ENCODE measurements at places on chromosomes 2 and 18. TPM values are rescaled to one million over a fixed set of nuclear protein-coding genes. Genes with fewer than 3 reads are reported as not detected.

The VWC2L gene
- not detected for total RNA-seq

GRCh38 chr2:40540026-40540425 lies 88.1 kb upstream of the SLC8A1 start:
- no peak for DNase-seq

The RTTN gene
- 10.4 TPM for total RNA-seq

GRCh38 chr2:50443288-50443687 lies 588.6 kb downstream of the NRXN1 start:
- no peak for DNase-seq

DNA sequence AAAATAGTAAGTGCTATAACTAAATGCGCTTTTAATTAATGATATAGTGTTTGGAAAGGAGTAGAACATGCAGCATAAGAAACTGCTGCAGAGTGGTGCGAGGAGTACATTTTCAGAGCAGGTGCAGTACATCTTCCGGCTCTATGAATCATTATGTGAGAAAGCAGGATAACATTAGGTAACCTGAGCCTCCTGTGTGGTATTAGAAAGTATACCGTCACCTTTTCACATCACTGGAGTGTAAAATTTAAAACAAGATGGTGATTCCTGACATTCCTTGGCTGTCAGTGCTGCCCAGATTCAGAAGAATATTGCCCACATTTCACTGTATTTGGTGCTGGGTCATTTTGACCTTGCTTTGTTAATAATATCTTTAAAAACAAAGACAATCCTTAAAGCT lies 7.8 kb upstream of the DYNC2LI1 start:
- DNase-seq = no peak

The SGO2 gene
- 3.7 TPM for total RNA-seq

GRCh38 chr2:27128668-27129571 lies 5.3 kb downstream of the ABHD1 start:
- DNase-seq = no peak

- DNase-seq = no peak
These were observed 11.3 kb upstream of the TMEM214 start for GRCh38 chr2:27021253-27022049.

The CYP26B1 gene
- total RNA-seq = 2.7 TPM

The STK16 gene
- 28.3 TPM for total RNA-seq

The MC5R gene
- not detected for total RNA-seq

DNA sequence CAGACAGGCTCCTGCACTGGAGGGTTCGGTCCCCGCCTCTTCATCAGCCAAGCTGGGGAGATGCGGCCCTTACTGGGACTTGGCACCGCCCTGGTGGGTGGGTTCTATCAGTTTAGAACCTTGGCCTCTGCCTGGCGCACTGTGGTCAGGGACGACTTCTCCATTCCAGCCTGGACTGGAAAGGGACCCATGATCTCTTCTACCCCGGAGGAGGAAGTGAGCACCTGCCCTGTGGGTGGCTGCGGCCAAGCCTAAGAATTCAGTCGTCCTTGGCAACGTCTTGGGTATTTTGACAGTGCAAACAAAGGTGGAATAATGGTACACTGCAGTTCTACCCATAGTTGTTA lies 106.9 kb upstream of the CD302 start:
- no peak for DNase-seq

GRCh38 chr2:8058652-8059051 lies 623.2 kb upstream of the ID2 start:
- no peak for DNase-seq

The CTAGE1 gene
- total RNA-seq = not detected

DNA sequence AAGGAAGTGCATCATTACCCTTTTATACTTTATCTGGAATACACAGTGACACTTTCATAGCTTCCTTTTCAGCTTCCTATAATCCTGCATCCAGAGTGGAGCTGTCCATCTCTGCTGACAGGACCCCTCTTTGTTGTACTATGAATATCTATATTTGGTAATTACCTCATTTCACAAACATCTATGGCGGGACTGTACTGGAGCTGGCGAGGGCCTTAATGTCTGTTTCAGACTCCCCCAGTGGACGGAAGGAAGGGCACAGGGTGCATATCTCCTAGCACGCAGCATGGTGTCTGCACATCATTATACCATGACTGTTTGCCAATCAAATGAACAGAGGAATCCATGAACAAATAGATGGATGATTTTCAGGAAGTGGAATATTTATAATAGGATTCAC lies 142.3 kb downstream of the SOX11 start:
- no peak for DNase-seq

- no peak for DNase-seq
These were observed 89.7 kb upstream of the CYP1B1 start for GRCh38 chr2:38165698-38166097.

DNA sequence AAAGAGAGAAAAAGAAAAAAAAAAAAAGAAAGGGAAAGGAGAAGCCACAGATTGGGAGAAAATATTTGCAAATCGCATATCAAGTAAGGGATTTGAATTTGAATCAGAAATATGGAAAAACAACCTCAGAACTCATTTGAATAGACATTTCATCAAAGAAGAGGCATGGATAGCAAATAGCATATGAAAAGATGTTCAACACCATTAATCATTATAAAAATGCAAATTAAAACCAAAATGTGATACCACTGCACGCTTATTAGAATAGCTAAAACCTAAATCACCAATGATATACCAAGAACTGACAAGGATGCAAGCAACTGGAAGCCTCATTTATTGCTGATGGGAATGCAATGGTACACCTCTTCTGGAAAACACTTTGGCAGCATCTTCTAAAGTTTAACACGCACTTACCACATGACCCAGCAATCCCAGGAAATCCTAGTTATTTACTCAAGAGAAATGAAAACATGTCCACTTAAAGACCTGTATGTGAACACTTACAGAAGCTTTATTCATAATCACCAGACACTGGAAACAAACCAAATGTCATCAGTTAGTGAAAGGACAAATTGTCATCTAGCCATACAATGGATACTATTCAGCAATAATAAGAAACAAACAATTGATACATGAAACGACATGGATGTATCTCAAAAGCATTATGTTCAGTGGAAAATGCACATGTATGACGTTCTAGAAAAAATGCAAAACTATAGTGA lies 10.3 kb downstream of the DNER start:
- no peak for DNase-seq

DNA sequence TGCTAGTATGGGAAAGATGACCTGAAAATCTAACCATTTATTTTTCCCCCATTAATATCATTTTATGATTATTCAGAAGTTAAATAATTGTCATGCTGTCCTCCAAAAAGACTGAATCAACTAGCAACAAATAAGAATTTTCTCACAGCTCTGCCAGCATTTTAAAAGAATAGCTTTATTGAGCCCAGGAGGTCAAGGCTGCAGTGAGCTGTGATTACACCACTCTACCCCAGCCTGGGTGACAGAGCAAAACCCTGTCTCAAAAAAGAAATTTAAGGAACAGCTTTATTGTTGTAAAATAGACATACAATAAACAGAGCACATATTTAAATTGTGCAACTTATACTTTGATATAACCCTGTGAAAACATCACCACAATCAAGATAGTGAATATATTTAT lies 24.8 kb upstream of the IL1A start:
- DNase-seq = no peak

DNA sequence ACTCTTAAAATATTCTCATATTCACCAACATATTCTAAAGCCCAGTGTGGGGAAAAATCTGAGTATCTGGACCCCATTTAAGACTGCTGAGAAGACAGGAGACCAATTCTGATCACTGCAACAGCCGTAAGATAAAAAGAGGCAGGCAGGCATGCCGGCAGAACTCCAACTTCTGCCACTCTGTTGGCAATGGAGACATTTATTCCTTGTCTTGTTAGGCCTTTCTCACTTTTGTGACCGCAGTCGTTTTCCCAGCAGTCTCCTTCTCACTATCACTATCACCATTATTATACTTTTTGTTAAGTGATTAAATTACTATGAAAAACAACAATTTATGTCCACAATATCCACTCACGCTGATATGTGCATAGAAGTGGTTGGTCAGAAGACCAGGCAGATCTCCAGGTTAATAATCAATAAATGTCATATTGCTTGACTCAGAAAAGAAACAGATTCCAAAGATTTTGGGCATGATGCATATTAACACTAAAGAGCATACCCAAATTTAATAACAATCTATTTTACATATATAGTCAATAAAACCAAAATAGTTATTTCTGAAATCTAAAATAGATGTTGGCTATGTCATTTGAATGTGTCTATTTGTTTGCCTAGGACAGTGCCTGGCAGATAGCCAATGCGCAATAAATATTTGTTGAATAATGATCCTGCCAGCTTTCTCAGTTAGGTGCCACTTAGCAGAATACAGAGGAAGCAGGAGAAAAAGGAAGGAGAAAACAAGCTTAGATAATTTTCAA lies 38.2 kb downstream of the SESTD1 start:
- DNase-seq = no peak

DNA sequence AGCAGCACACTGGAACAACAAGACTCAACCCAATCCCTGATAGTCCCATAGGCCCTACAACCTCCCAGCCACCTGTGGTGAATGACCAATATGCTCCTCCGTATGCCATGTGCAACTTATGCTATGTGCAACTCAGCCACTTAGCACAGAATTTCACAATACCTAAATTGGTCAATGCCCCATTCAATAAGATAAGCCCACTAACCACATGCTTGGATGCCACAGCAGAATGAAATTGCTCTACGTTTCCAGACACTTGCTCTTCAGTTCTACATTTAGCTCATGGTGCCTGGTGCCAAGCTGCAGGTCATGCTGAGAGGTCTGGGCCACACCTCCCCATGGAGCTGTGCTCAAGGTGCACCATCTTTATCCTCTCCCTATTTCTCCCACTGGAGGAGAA lies 159.8 kb downstream of the EN1 start:
- no peak for DNase-seq

DNA sequence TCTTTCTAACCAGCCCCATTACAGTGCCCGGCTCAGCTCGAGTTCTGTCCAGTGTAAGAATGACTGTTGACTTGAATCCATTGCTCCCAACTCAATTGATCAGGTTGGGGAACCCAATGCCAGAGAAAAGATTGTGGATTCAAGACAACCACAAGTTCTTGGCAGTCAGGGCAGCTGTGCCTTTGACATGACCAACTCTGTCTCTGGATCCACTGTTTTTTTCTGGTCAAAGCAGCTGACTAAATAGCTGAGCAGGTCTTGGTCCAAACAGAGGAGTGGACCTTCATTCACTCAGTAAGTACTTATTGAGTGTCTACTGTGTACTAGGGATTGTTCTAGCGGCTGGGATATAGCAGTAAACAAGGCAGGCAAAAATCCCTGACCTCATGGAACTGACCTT lies 6.3 kb upstream of the ATOH8 start:
- DNase-seq = no peak

DNA sequence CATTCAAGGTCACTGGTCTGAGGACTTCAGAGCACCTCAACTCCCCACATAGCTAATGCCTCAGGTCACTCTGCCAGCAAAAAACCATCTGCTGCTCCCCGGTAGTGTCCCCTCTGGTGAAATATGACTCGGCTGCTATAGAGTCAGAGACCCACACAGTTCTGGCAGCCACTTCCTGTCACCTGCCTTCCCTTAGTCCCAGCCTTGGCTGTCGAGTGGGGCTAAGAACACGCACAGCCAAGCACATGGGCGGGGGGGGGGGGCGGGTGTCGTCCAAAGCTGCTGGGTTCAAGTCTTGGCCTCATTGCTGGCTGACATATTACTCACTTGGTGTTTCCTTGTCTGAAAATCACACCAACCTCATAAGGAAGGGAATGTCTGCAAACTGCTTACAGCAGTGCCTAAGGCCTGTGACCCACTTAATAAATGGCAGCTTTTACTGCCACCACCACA lies 37.5 kb downstream of the POLR1A start:
- DNase-seq = no peak

DNA sequence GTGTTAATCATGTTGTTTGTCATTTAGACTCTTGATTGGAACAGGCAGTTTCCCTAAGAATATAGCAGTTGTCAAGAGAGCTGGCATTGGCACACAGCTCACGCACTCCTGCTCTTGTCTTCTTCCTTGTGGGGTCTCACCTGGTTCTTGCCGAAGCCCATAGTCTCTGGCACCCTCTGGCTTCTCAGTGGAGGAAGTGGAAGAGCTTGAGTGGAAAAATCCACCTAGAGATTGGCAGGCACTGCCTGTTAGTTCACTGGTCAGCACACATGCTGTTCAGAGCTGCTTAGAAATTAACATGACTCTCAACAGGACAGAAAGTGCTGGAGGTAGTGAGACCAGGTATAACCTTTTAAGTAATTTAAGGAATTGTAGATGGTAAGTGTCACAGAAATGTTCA lies 28.3 kb downstream of the SCTR start:
- peak; percentile 64 for DNase-seq

- no peak for DNase-seq
These were observed 14.6 kb downstream of the MRPL35 start for GRCh38 chr2:86213699-86214502.

GRCh38 chr2:172972005-172972619 lies 103.5 kb upstream of the MAP3K20 start:
- DNase-seq = peak; percentile 66

- peak; percentile 84 for DNase-seq
These were observed 54.0 kb upstream of the IMP4 start for GRCh38 chr2:130288467-130289403.

GRCh38 chr2:73701968-73702665 lies 35.0 kb downstream of the TPRKB start:
- no peak for DNase-seq

- DNase-seq = no peak
These were observed 168.0 kb upstream of the ALKAL2 start for GRCh38 chr2:455913-456312.

- DNase-seq = no peak
These were observed 260.4 kb upstream of the SP5 start for GRCh38 chr2:170454471-170455372.

DNA sequence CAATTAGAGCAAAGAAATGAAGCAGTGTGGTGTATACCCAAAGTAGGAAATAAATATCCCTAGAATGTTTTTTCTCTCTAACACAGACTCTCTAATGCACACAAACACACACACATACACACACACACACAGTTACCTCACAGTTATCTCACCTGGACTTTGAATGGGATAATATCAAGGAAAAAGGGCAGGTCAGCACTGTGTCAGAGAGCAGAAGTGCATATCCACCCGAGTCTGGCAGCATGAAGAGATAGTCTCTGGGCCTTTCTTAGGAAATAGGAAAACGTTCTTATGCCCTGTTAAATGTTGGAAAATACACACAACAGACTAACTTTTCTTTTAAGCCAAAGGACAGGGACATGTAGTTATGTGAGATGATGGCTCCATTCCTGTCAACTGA lies 162.0 kb downstream of the COL6A3 start:
- DNase-seq = no peak

GRCh38 chr2:95372216-95372829 lies 30.2 kb upstream of the FAHD2A start:
- DNase-seq = peak; percentile 3

DNA sequence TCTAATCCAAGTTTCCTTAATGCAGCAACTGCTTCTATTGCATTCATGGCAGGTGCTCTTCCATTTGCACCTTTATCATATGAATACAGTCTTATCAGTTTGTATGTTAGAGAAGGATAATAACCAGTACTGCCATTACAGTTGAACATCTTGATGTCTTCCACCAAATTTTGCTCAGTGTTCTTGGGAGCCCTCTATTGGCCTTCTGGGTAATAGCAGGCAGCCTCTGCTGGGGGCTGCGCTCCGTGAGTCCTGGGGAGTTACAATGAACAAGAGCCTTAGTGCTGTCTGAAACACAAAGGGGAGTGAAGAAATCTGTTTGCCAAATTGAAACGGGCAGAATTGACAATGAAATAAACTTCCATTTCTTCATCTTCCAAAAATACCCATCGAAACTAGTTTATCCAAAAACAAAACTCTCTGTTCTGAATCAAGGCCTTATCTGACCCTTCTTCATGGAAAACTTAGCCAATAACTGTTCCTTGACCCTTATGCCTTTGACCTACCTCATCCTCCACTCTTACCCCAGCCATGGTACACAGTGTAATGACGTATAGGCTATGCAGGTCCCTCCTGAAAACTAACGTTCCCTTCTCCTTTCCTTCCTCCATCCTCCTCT lies 79.9 kb downstream of the ALK start:
- DNase-seq = no peak

Measured in upper lobe of left lung (tissue), 6 donors.